ENCODE measurements at places on chromosomes 7 and 10.

DNA sequence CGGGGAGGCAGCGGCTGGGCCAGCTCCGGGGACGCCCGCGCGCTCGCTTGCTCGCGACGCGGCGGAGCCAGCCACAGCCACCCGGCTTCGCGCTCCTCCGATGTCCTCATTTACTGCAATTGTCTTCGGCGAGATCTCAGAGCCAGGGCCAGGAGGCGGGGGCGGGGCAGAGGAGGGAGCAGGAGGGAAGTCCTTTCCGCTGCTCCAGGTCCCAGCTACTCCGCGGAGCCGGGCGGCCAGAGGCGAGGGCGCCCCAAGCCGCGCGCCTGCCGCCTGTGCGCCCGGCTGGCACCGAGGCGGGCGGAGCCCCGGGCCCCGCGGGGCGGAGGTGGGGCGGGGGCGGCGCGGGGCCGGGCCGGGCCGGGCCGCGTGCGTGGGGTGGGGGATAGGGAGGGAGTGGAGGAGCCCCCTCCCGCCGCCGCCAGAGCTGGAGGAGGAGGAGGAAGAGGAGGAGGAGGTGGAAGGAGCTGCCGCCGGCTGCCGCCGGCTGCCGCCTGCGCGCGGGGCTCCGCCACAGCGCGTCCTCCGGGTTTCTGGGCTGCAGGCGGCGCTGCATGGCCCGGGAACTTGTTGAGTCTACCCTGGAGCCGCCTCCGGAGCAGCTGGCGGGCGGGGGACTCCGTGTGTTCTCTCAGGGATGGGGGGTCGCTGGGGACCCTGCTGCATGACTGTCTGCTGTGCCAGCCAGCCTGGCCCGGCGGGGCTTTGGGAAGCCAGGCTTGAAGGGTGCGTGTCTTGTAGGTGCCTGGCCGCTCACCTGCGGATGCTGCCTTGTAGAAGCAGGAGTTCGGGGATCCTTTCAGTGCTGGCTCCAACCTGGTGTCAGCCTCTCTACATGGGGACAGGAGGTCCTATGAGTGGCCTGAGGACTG is at the start of gene INSYN2A:
TSS of gene INSYN2A (minus strand) at position 310 of the 872 bp plus-strand sequence. CDS start 20,196 bp downstream, outside the sequence.
- DNase-seq: no peak

- DNase-seq: no peak
These were observed 105.3 kb downstream of the BMS1 start for GRCh38 chr10:42887734-42888503.

DNA sequence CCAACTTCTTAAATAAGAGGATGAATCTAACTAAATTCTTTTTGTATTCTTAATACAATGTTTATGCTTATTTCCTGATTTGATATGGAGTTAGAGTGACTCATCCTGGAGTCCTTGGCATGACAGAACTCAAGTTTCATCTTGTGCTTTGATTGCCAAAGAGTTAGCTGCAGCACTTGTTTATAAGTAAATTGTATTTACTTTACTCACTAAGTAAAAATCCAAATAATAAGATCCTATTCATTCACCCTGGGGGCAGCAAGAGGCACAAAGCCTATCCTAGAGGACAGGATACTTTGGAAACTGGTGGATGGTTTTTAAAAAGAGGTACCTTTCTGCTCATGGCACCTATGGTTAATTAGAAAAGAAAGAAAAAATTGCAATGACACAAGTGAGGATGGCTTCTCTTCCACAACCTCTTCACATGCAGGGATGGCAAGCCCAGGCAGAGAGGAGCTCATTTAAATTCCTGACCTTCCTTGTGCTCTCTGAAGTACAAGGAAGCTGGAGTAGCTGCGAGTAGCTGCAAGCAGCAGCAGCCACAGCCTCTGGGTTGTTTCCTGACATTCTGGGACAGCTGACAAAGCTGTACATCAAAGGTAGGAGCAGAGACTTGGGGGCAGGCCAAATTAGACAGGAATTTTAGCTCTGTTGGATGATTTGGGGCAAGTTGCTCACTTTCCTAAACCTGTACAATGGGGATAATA is 28.5 kb upstream of the CROT start:
- no peak for DNase-seq

GRCh38 chr7:108863227-108863848 is 293.7 kb downstream of the DNAJB9 start:
- DNase-seq: no peak

- DNase-seq: no peak
These were observed 2.6 kb upstream of the DNTT start for GRCh38 chr10:96301616-96302015.

GRCh38 chr10:118395947-118396346 is 53.8 kb upstream of the FAM204A start:
- DNase-seq: peak; percentile 34

- DNase-seq: no peak
These were observed 1226.4 kb downstream of the XPNPEP1 start for GRCh38 chr10:108696792-108697477.

- DNase-seq: no peak
These were observed 722.6 kb downstream of the GATA3 start for GRCh38 chr10:8776926-8777622.

DNA sequence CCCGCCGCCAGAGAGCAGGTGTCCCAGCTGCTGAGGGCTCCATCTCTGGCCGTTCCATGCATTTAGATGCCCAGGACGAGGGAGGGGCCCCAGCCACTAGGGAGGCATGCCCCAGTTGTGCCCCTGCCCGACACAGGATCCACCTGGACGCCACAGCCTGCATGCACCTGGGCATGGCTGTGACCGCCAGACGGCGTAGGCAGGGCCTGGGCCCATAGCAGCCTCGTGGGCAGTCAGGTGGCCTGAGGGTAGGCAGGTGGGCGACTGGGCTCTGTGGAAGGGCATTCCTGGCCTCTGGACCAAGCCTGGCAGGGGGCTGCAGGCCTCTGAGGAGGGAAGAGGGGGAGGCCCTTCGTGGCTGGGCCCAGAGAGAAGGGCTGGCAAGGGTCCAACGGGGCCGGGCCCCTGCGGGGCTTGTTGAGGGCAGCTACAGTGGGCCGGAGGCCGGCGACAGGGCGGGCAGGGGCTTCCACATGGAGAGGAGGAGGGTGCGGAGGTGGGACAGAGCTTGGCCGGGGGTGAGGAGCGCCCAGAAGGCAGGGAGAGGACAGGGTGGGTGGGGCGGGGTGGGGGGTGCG is 76.0 kb upstream of the NKX6-2 start:
- no peak for DNase-seq

GRCh38 chr7:128833946-128834325 is 3.7 kb downstream of the FLNC start:
- no peak for DNase-seq

- no peak for DNase-seq
These were observed 94.8 kb upstream of the ZNF804B start for GRCh38 chr7:88664630-88665233.

- no peak for DNase-seq
These were observed 91.3 kb upstream of the RHEB start for GRCh38 chr7:151611041-151611440.

DNA sequence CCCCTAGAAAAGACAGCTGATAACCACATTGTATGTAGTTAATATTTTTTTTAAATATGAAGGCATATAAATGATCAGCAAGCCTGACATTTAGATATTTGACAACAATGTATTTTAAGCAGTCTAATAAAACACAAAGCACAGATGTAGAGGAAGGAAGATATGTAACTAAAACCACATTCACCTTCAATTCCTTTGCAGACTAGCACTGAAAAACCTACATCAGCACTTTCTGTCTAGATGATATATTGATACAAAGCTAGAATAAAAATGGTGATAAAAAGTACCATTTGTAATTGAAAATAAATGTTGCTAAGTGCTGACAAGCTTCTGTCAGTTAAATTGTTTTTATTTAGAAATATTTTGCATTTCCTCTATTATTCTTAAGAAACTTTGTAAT is 153.6 kb downstream of the IMMP2L start:
- DNase-seq: no peak

DNA sequence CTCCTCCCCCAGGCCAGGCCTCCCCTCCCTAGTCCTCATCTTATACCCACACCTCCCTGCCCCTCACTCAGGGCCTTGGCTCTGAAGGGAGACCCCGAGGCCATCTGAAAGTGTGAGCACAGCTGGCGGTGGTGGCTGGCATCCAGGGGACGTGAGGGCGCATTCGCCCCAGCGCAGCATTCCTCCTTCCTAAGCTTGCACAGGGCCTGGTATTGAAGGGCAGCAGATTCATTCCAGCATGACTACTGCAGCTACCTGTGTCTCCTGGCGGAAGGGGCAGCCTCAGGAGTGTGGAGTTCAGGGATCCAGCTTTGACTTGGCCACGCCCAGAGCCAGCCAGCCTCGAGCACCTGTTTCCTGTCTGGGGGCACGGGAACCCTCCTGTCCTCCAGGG is 72.6 kb downstream of the PARP12 start:
- DNase-seq: no peak

DNA sequence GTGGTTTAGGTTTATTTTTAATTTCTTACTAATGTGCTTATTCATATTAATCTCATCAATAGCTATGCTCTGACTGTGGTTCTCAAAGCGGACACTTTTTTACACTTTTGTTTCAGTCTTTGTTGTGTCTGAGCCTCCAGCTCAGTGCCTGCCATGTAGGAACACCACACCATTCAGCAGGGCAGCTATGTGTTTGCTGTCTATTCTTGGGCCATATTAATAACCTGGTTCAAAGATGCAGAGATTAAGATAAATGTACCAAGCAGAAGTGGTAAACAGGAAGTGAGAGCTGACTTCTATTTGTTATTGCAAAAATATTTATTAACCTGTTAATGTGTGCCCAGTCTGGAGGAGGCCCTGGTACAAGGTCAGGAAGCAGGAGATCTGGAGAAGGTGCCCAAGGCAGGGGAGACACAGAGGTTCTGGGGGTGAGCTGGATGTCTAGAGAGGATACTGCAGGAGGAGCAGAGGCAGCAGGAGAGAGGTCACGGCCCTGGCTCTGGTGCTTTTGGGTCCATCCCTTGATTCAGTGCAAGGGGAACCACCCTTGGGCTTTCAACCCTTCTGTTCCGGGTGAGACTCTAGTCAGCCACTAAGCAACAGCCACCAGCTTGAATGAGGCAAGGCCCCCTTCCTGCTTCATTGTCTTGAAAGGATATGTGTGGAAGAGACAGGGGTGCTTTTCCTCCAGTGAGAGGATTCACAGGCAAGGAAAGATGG is 1.9 kb downstream of the TBXAS1 start:
- DNase-seq: peak; percentile 36

DNA sequence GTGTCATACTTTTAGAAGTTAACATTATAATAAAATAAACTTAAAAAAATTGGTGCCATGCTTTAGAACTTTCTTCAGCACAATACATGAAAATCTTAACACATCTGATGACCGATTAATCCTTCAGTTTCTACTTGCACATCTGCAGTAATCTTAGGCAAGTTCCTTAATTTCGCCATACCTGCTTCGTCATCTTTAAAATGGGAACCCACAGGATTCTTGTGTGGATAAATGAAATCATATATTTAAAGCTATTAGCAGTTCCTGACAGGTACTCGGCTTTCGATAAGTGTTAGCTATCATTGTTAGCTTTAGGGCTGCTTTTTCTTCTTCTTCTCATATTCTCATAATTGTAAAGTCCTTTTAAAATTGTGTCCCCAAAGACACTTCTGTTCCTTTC is 907 bp upstream of the VPS50 start:
- DNase-seq: peak; percentile 55

DNA sequence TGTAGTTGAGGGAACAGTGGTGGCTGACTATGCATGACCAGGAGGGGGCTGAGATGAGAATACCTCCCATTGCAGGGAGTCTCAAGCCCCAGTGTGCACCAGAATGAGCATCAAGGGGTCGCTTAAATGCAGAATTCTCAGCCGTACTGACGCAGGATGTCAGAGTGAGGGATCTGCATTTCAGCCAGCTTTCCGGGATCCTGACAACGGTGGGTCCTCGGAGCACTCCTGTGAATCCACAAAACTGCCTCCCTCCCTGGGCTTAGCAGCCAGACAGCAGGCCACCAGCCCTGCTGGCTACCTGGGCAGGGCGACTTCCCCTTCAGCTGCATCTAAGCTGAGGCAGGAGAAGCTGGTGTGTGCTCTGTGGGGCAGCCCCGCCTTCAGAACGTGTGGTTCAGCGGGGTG is 21.8 kb upstream of the LOXL4 start:
- DNase-seq: no peak

DNA sequence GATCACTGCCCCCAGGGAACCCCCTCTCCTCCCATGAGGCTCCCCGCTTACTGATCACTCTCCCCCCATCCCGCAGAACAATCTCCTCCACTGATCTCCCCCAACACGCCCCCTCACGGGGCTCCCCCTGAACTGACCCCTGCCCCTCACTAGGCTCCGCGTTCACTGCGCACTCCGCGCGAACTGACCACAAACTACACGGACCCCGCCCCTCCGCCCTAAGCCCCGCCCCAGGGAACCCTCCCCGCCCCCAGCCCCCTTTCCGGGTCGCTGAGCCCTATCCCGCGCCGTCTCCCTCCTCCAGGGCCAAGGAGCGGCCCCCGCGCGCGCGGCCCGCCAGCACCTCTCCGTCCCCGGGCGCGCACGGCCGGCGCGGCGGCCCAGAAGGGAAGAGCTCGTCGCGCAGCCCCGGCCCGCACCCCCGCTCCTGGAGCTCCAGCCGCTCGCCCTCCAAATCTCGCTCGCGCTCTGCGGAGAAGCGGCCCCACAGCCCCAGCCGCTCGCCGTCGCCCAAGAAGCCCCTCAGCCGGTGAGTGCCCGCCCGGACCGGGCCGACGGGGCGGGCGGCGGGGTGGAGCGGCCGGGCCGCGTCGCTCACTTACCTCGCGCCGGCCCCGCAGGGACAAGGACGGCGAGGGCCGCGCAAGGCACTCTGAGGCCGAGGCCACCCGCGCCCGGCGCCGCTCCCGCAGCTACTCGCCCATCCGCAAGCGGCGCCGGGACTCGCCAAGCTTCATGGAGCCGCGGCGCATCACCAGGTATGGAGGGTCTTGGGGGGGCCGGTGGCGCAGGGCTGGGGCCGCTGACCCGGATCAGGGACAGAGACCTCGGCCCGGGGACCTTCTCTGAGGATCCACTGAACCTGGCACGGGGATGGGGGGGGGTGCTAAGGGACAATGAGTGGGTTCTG is 19.9 kb upstream of the HSPB1 start:
- no peak for DNase-seq

- peak; percentile 46 for DNase-seq
These were observed 3.3 kb upstream of the FAS start for GRCh38 chr10:88987243-88987725.

- no peak for DNase-seq
These were observed 287.1 kb upstream of the CELF2 start for GRCh38 chr10:10730471-10731043.

Measured in NB4 (cell line).